ENCODE measurements at places on chromosomes 4 and X. TPM values are rescaled to one million over a fixed set of nuclear protein-coding genes. Genes with fewer than 3 reads are reported as not detected.

DNA sequence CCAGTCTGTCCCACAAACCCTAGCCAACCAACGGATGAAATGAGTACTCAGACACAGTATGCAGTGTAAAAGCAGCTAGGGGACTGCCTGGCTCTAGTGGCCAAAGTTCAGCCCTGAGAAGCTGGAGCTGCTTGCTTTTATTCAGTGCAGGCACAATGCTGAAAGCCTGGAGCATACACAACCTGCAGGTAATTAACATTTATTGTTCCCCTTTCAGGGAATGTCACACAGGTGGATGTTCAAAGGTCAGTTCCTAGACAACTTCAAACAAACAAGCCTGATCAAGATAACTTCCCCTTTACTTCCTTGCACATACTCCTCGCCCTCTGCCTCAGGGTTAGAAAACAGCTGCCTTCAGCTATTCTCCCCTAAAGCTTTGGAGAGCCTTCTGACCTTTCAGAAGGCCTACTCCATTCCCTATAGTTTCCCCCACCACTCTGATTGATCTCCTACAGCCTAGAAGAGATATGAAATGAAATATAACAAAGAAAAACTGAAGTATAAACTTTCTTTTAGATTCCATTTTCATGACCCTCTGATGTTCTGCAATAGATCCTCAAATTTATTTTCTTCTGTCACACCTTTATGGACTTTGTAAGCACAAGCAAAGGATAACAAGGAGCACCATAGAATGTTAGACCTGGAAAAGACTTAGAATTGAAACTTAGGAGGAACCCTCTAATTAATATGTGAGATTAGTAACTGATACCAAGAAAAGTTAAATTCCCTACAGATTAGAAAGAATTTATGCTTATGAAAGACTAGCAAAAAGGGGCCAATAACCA is 6.8 kb upstream of the DCAF8L1 start:
- DNase-seq, result no peak

DNA sequence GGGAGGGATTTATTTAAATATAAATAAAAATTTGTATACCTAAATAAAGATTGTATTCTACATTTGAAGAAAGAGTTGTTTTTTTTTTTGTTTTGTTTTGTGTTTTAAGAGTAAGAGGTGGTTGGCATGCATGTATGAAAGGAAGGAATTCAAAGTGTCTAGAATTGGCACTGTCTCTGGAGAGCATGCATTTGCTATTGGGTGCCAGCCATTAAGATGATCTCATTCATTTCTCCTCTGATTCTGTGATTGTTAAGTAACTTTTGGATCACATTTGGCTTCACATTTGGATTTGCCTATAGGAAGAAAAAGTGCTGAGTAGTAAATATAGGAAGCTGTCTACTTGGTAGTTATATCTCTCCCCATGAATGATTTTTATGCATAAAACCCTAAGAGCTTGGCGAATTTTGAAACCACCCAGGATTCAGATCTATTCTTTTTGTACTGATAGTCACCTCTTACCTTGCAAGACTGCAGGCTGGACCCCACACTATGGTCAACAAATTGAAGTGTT is 7.8 kb upstream of the BOD1L1 start:
- no peak for DNase-seq

GRCh38 chrX:12867685-12868084 is 813 bp downstream of the TLR7 start:
- DNase-seq, result no peak

The KLHL4 gene
- total RNA-seq, result 1.5 TPM

The CXXC4 gene
- 7.2 TPM for total RNA-seq

DNA sequence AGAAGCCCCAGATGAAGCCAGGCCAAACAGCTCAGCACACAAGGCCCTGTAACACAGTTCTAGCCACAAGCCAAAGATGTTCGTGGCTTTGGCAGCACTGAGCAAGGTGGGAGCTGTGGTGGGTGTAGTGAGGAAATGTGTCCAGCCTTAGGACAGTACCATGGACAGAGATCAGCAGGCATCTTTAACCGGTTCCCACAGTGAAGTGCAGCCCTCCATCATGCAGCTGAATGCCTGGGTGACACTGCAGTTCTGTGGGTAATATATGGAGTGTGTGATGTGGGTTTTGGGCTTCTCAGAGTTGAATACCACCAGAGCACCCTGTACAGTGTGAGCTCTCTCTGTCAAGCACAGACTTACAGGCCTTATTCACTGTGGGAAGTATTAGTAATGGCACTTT is 6.0 kb upstream of the NEXMIF start:
- DNase-seq, result no peak

The SLC25A31 gene
- total RNA-seq, result not detected

DNA sequence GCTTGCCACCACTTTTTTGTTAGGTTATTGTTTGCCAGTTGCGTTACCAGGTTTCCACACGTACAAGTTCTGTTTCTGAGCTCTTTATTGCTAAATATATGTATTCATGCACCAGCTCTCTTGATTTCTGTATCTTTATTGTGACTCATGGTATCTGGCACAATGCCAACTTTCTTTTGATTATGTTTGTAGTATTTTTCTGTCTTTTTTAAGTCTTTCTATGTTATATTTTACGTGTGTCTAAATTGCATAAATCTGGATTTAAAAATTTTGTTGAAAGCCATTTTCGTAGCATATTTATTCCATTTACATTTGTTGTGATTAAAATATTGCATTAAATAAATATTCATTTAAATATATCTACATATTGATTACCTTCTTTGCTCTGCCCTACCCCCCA is 73.8 kb downstream of the KDM6A start:
- DNase-seq, result no peak

GRCh38 chr4:151439320-151439719 is 30.3 kb downstream of the FHIP1A start:
- DNase-seq, result no peak

GRCh38 chr4:75769036-75769435 is 44.7 kb downstream of the USO1 start:
- no peak for DNase-seq

- no peak for DNase-seq
Observed at GRCh38 chr4:145503486-145504072, 21.9 kb downstream of the SMAD1 start.

DNA sequence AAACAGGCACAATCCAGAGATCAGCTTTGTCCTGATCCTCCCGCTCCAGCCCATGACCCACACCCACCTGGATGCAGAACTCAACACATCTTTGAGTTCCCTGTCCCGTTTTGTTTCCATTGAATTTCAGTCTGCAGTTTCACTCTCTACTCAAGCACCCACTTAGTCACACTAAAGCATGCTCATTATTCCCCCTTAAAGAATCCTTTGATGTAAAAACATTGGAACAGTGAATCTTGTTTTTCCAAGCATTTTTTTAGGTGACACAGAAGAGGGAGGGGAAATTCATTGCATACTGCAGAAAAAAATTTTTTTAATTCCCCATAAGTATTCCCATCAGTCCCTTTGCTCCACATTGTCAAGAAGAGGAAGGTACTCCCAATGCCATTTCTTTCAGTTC is 249.7 kb upstream of the TTC29 start:
- no peak for DNase-seq

The IL2RG gene
- 6.1 TPM for total RNA-seq

Measured in thyroid gland (tissue), 4 donors.